ENCODE measurements at places on chromosomes 11 and 22.

DNA sequence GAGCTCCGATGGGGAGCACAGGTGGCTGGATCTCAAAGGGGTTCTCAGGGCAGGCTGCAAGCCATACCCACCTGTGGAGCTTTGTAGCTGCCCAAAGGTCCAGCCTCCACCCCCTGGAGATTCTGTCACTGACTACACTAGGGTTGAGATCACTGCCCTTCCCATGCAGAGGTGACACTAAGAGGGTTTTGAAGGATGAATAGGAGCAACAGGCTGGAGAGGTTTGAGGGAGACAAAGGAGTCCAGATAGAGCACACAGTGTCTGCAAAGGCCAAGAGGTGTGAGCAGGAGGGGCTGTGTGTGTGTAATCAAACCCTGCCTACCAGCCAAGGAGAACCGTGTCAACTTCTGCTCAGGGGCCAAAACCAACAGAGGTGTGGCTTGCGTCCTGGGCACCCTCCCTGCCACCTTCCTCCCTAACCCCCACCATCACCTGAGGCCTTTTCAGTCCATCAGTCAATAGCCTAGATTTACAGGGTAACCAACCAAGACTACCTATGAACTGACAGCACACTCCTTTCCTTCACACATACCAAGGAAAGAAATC is 43.0 kb upstream of the WNT11 start:
- no peak for DNase-seq

DNA sequence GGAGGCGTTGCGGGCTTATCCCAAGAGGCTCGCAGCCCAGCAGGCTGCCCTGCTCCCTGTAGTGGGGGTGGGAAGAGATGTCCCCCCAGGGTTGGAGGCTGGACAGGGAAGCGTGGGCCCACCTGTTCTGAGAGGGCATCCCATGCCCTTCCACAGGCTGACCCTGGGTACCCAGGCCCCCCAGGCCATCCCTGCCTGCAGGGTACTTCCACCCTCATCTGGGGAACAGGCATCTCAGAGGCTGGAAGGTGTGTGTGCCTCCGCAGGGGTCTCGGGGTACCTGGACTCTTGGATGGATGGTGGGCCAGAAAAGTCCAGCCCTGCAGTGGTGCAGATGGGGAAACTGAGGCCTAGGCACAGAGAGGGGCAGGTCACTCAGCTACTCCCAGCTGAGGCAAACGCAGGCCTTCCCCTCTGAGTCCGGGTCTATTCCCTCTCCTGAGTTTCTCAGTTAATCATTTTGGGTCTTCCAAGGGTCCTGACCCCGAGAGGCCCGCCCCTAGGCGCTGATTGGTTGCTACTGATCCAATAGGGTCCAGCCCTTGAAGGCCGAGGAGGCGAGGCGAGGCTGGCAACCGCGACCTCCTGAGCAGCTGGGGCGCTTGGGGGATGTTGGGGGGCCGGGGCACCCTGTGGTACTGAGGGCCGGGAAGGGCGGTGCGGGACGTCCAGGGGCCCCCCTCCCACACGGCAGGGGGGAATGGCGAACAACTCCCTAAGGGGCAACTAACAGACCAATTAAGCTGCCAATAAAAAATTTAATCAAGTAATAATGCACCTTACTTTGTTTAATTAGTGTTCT is 23.8 kb downstream of the FLRT1 start:
- DNase-seq, result no peak

DNA sequence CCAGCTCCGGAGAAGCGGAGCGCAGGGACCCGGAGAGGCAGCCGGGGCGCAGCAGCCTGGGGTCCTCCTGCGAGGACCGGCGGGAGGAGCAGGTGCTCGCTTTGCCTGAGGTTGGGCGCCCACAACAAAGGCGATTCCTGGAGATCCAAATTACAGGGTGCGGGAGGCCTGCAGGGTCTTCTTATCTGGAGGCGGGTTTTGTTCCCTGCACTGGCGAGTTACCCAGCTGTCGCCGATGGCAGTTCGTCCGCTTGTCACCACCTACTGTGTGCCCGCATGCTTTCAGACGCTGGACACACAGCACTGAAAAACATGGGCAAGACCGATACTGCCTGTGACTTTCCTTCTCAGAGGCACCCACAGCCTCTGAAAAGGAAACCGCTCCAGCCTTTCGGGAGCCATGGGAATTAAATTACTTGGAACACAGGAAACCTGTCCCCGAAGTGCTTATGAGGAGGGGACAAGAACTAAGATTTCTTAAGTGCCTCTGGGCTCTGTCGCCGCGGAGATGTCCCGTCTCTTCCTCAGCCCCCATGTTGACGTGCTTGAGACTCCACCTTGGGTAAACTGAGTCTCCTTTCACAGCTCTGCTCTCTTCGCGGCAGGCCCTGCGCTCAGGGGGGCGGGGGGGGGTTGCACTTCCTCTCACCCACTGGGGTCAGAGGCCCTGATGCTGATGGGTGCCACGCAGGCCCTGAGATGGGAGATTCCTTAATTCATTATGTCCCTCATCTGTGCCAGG is 1.3 kb upstream of the ZFTA start:
- no peak for DNase-seq

- no peak for DNase-seq
These were observed 2.7 kb upstream of the ARHGAP42 start for GRCh38 chr11:100684101-100685065.

DNA sequence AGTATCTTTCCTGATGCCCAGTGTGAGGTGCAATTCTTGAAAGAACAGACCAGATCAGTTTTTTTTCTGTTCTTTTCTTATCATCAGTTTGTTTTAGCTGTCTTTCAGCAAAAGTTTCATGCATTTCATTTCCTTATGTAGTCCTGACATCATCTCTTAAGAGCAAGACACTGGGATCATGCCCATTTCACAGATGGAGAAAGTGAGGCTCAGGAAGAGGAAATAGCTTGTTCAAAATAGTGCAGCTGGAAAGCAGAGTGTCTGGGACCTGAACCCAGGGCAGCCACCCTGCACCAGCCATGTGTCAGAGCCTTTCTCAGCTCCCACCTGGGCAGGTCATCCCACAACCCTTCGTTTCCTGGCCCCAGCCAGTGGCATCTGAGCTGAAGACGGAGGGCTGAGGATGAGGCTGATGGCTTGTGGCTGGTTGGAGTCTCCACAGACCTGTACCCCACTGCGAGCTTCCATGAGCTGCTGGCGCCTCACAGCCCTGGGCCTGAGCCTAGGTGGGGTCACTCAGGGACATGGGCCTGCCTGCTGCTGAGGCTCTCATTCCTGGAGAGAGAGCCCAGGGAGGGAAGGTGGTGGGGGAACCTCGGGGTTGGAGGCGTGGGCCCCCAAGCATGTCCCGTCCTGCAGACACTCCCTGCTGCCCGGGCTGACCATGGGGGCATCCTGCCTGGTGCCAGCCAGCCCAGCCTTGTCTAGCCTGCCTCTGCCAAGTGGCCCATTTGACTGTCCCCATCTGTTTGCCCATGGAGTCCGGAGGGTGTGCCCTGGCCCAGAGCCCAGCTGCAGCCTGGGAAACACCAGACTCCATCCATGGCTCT is 61.8 kb downstream of the SMIM38 start:
- DNase-seq, result no peak

- DNase-seq, result no peak
These were observed 97.7 kb upstream of the SORL1-AS1 start for GRCh38 chr11:121550247-121551030.

DNA sequence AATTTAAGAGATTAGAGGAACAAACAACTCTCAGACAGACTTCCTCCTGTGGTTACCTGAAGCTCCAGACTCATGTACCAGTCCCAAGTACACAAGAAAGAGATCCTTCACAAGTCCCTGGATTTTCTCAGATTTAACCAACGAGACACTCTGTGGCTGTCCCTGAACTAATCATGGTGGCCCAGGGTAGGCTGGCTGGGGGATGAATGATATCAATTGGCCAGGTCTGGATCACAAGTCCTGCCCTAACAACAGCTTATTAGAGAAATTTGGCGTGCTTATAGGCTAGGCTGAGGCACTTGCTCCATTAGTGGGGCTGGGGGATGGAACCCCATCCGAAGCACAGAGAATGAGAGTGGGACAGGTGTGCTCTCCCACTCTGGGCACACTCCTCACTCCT is 22.1 kb downstream of the HEPHL1 start:
- DNase-seq, result no peak

DNA sequence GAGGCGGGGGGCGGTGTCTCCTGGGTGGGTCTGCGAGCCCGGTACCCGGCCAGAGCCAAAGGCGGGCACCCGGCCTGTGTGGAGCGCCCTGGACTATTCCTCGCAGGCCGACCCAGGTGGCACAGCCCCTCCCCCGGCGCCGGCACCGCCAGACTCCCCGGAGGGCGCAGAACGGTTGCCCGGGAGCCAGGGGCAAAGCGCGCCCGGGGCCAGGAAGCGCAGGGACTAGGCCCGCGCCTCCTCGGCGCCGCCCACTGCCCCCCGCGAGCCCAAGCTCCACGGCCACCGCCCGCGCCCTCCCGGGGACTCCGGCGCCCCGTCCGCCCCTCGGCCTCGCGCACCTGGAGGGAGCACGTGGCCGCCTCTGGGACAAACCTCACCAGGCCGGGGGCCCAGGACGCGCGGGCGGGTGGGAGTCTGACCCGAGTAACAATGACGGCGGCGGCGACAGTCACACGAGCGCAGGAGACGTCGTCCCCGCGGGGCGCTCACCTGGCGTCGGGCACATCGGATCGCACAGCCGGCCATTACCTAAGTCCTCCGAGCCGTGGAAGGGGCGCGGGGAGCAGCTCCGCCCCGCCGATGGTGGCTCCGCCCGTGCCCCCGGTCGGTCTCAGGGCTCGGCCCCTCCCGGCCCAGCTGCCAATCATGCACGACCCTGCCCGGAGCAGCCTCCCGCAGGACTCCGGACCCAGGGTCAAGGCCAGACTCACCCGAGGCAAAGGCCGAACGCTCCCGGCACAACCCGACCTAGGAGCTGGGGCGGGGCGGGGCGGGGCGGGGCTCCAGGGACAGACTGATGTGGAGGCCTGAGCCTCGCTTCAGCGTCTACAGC is 7.4 kb downstream of the PLXNB2 start:
- no peak for DNase-seq

- DNase-seq, result no peak
These were observed 34.0 kb downstream of the SLC22A12 start for GRCh38 chr11:64624883-64625481.

- no peak for DNase-seq
These were observed 93.9 kb downstream of the GRIK4 start for GRCh38 chr11:120605469-120605868.

- DNase-seq, result peak; percentile 85
These were observed 589 bp upstream of the GNAZ start for GRCh38 chr22:23069502-23070357.

DNA sequence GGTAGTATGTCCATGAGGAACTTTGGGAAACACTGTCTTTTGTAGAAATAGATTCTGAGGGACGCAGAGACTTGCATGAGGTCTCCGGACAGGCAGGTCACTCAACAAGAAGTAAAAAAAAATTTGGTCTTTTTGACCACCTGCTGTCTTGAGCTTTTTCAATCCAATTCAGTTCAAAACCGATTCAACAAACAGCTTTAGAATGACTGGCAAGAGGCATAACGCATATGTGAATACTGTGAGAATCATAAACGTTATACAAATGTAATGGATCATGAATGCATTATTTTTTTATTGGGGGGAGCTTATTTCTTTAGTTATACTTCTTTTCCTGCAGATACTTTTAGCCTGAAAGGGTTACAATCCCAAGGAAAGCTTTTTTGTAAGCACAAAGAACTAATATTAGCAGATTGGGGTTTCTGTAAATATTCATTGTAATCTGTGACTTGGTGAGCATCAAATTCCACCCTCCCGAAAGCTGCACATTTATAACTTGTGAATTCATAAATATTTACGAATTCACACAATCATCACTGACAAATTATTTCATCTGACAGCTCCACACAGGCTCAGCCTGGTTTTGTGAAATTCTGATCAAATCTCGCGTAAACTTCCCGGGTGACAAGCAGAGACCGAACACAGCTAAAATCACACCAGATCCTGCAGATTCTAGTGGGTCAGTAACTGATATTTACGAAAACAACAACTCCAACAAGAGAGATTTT is 507.7 kb downstream of the MN1 start:
- DNase-seq, result no peak
